ENCODE measurements at places on chromosomes 1 and 21.

GRCh38 chr1:220971221-220971620, 92.0 kb downstream of the HLX start:
- DNase-seq = no peak

DNA sequence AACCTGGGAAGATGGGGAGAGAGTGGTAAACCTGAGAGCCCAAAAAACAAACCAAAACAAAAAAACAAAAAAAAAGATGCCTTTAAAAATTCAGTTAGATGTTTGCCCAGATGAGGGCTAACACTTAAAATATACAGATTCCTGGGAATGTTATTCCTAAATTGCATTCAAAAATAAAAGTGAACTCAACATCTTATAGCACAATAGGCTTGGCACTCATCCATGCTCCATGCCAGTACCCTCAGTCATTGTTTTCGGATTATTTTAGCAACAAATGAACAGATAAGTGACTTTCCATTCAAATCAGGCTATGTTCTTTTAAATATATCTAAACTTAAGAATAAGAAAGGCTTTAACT, 3.7 kb downstream of the ATP1A1 start:
- no peak for DNase-seq

DNA sequence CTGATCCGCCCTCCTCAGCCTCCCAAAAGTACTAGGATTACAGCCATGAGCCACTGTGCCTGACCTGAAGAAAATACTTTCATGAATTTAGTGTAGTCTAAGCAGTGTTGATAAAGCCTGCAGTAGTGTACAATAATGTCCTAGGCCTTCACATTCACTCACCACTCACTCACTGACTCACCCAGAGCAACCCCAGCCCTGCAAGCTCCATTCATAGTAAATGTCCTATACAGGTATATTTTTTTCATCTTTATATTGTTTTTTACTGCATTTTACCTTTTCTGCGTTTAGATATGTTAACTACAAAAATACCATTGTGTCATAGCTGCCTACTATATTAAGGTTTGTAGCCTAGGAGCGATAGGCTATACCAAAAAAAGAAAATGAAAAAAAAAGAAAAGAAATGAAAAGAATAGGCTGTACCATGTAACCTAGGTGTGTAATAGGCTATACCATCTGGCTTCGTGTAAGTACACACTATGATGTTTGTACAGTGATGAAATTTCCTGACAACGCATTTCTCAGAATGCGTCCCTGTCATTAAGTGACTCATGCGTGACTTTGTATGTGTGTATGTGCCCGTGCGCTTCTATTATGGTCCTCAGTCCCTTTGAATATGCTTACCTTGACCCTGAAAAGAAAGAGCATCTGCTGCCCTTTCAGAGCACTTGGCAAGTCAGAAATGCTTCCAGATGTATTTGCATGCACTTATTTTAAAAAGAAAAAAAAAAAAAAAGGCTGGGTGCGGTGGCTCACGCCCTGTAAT, 9.2 kb upstream of the SLAMF8 start:
- no peak for DNase-seq

DNA sequence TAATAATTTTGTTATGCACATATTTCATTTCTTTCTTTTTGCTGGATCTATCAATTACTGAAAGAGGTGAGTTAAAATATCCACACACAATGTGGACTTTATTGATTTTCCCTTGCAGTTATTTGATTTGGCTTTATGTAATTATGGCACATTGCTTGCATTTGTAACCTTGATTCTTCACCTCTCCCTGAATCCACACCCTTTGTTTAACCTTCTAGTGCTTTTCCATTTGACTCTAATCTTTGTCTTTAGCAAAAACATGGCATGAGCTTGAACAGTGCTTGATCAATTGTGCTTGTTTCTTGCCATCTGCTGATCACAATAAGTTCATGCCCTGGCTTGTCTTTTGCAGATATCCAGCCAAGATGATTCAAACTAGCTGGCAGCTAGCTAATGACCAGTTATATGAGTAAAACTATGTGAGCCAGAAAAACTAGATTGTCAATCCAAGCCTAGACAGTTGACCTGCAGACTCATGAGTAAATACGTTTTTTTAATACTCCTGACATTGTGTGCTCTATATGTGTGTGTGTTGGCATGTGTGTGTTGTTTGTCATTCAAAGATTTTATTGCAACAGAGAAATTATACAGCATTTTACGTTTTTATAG, 899.2 kb downstream of the NCAM2 start:
- no peak for DNase-seq

- no peak for DNase-seq
These were observed 279.5 kb downstream of the ZNF326 start for GRCh38 chr1:90274376-90274775.

Measured in CD4-positive, alpha-beta T cell treated with Interleukin-1 beta for 1 hour (primary cell).